ENCODE measurements at places on chromosomes 6 and 20.

GRCh38 chr6:150238336-150238741 lies 95.5 kb downstream of the PPP1R14C start:
- ATAC-seq, result no peak

DNA sequence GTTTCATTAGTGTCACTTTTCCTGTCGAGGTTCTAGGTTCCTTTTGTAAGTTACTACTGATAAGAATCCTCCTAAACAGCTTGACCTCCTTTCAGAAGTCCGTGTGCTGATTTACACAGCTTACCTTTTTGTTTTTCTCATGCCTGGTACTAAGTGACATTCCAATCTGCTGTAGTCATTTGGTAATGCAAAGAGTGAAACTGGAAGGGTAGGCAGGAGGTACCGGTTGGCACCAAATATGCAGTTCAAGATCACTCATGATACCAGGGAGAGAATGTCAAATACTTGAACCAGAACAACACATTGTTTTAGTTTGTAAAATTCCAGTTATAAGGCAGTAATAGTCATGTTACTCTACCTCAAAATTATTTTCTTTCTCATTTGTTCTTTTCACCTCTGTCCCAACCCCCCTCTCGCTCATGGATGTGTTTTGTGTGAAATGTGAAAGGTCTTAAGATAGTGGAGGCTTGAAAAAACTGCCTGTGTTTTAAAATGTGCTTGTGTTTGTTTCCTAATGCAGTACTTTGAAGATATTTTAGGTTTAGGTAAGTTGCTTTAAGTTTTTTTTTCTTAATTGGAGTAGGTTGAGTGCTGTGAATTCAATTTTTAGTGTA lies 23.2 kb downstream of the AFDN start:
- peak; percentile 73 for ATAC-seq

DNA sequence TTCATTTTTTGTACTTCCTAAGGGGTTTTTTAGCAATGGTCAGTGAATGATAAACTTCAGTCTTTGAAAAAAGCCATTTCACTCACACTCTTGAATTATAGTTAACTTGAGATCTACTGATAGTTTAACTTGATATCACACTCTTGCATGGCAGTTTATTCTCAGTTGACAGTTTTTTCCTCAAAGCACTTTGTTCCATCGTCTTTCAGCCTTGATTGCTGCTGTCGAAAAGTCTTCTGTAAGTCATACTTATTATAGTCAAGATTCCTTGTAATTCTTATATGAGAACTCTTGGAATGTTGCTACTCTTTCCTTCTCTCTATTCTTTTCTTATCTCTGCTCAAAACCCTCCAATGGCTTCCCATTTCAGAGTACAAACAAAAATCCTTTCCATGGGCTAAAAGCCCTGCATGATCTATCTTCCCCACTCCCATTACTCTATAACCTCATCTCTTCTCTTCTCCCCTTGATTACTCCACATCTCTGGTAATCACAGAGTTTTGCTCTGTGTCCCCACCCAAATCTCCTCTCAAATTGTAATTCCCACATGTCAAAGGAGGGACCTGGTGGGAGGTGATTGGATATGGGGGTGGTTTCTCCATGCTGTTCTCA lies 31.2 kb downstream of the ZHX3 start:
- no peak for ATAC-seq

- ATAC-seq, result no peak
Observed at GRCh38 chr20:3794701-3795420, 1.2 kb upstream of the CDC25B start.

DNA sequence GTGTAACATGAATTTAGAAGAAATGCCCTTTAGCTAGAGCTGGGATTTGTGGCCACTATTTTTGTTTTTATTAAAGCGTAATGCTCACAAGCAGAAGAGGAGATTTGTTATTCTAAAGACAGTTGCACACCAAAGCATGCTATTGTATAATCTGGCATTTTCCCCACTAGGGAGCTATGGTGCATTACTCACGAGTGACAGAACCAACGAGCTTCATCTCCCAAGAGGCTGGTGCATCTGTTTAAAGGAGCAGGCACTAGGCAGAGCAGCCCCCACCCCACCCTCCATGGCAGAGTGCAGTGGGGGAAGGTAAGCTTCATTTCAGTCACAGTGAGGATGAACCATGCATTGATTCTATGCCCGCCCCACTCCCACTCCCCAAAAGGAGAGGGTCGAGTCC lies 287.3 kb upstream of the TSHZ2 start:
- ATAC-seq, result no peak

DNA sequence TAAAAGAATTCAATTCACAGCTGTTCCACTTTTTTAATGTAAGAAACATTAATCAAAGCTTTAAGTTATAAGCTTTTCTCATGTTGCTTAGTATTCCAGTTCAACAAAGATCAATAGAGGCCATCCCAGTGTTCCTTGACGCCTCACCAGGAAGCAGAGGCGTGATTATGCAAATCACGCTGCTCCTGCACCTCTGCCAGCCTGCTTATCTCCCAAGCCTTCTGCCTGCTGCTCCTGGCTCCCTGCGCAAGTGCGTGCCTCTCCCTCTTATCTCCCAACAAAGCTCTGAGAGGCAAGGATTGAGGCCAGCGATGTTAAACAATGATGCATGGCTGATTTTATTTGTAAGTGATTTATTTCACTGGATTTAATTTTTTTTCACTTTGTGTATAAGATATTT lies 42.8 kb downstream of the INSM1 start:
- ATAC-seq, result no peak

DNA sequence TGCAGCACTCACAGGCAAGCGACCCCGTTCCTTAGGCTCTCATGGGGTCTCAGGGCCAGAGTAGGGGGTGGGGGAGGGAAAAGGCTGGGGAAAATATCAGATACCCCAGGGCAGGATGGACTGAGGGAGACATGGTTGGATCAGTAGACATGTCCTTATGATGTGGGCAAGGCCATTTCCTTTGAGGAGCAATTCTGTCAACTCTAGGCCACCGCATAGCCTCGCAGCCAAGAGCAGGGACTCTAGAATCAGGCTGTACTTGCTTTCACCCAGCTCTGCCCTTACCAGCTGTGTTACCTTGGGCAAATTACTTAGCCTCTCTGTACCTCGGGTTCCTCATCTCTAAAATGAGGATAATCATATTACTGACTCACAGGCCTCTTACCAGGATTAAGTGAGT lies 2.2 kb upstream of the MAPK13 start:
- no peak for ATAC-seq

GRCh38 chr6:161128680-161129196 lies 137.2 kb downstream of the MAP3K4 start:
- ATAC-seq, result no peak

GRCh38 chr6:108117427-108118358 lies 43.2 kb upstream of the OSTM1 start:
- ATAC-seq, result peak; percentile 44

Measured in SK-N-SH treated with all-trans-retinoic acid at 6 μM for 48 hours (cell line).